ENCODE measurements at places on chromosomes 7 and 10.

DNA sequence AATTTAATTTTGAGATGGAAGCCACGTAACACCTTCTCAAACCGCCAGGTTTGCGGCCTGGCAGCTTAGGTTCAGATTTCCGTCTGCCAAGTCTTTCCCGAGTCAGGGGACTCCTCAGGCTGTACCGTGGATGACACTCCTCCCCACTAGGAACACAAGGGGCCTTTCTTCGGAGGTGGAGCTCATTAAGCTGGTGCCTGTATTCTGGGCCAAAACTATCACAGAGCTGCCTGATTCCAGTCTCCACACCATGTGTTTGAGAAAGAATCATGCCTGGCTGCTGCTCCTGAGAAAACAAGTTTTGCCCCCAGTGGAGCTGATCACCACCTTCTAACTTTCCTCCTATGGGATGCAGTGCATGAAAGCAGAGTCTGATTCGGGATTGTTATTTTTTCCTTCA lies 44.8 kb downstream of the TMEM209 start:
- DNase-seq = no peak

DNA sequence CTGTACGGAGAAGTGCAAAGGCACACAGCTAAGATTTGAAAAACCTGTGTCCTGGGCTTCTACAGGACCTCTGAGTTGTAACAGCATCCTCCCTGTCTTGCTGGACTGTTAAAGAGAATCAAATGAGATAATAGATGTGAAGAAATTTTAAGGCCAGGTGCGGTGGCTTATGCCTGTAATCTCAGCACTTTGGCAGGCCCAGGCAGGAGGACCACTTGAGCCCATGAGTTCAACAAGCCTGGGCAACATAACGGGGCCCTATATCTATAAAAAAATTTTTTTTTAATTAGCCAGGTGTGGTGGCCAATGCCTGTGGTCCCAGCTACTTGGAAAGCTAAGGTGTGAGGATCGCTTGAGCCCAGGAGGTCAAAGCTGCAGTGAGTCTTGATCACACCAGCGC lies 2.9 kb upstream of the ARHGAP21 start:
- DNase-seq = no peak

- DNase-seq = no peak
Measured at GRCh38 chr10:107545717-107546116, 381.2 kb upstream of the SORCS1 start.

DNA sequence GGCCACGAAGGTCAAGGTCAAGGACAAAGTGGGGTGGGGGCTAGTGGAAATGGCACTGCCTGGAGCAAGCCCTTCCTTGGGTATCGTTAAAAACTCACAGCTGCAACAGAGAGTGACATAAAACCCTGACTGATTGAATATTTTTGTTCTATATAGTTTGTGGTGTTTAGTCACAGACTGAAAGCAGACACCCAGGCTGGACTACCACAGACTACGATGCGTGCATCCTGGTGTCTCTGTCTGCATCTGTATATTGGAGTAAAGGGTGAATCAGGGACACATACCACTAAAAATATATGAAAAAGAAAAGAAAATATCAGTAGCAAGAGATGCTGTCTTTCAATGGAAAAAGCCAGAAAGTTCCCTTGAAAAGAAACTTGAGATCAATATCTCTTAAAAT lies 101.4 kb downstream of the KLF6 start:
- DNase-seq = no peak

DNA sequence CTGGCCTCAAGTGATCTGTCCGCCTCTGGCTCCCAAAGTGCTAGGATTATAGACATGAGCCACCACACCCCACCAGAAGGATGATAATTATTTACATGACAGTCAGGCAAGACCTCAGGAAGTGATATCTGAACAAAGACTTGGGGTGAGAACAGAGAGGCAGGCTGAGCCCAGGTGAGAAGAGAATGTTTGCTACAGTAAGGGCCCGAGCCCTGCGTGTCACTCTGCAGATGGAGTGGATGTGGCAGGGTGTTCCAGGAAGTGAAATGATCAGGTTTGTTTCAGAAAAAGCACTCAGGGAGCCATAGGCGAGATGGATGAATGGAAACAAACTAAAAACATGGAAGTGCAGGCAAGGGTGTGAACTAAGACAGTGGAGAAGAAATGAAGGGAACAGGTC lies 22.2 kb downstream of the SFMBT2 start:
- DNase-seq = peak; percentile 49

DNA sequence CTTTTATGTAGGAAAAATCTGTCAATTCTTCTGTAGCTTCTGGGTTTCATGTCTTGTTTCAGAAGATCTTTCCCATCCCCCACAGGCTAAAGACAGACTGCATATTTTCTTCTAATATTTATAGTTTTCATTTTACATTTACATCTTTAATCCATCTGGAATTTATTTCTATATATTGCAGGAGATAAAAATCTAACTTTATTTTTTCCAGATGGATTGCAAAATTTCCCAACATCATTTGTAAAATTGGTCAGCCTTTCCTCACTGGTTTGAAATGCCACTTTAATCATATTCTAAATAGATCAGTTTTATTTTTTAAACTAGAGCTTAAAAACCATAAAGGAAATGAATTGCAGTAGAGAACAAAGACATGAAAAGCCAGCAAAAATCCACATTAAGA lies 46.9 kb downstream of the TMEM26 start:
- no peak for DNase-seq

DNA sequence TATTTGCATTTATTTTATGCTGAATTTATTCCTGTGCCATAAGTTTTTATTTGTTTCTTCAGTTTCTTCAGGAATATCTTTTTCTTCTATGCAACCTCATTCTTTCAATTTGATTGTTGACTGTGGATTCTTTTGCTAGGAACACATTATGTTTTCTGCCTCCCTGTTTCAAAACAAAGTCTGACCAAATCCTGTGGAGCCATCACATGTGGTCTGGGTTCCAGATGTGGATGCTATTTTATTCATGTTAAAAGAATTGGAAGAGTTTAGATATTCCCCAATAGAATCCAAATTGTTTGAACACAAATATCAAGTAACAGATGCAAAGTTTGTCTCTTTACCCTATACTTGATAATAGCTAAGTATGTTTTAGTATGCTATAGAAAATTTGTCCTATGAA lies 56.8 kb upstream of the LRRC17 start:
- DNase-seq = no peak
